ENCODE measurements at places on chromosomes 16 and 17.

DNA sequence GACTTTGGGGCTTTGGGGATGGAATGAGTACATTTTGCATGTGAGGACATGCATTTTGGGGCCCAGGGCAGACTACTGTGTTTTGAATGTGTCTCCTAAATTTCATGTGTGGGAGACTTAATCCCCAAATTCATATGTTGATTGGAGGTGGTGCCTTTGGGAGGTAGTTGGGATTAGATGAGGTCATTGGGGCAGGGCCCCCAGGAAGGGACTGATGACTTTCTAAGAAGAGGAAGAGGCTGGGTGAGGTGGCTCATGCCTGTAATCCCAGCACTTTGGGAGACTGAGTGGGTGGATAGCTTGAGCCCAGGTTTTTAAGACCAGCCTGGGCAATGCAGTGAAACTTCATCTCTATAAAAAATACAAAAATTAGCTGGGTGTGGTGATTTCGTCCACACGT lies 42.8 kb upstream of the RAI1 start:
- no peak for DNase-seq

DNA sequence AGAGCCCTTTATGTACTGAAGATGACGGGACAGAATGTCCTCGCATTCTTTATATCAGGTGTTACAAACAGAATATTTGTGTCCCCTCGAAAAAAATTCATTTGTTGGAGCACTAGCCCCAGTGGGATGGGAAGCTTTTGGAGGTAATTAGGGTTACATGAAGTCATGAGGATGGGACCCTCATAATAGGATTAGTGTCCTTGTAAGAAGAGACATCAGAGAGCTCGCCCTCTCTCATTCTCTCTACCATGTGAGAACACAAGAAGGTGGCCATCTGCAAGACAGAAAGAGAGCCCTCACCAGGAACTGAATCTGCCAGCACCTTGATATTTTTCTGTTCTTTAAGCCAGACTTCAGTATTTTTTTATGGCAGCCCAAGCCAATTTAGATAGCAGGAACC lies 72.4 kb downstream of the SLC39A11 start:
- no peak for DNase-seq

DNA sequence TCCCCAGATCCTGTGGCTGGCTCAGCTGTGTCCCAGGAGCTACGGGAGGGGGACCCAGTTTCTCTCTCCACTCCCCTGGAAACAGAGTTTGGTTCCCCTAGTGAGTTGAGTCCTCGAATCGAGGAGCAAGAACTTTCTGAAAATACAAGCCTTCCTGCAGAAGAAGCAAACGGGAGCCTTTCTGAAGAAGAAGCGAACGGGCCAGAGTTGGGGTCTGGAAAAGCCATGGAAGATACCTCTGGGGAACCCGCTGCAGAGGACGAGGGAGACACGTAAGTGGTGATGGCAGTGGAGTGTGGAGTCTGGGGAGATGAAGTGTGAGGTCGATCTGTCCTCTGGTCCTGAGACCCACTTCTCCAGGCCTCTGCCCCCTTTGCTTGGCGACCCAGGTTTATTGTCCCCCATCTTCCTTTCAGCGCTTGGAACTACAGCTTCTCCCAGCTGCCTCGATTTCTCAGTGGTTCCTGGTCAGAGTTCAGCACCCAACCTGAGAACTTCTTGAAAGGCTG lies 585 bp downstream of the WRAP53 start:
- no peak for DNase-seq

DNA sequence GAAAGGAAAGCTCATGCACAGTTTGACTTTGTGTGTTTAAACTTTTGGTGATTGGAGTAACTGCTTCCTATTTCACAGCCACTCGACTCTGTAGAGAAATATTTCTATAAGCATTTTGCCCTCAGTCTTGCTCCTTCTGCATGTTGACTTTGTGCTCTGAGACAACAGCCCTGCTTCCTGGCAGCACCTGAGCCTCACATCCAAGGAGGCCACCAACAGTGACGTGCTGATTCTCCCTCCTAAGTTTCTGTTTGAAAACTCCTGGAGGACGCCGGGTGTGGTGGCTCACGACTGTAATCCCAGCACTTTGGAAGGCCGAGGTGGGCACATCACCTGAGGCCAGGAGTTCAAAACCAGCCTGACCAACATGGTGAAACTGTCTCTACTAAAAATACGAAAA lies 23.9 kb upstream of the WSB1 start:
- no peak for DNase-seq

DNA sequence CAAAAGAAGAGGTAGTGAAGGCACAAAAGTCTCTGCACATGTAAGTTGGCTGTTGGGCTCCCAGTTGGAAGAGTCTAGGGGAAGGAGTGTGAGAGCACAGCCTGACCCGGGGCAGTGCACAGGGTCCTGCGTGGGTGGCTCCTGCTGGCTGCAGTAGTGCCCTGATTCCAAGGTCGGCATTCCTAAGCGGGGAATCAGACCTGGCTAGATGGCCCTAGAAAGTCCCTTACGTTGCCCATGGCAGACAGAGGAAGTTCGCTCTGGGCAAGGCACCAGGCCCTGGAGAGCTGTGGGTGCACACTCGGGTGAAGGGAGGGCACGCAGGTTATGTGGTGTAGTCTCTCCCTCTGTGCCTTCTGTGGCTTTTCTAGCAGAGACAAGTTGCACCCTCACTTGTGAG lies 22.8 kb upstream of the SLC5A11 start:
- no peak for DNase-seq

DNA sequence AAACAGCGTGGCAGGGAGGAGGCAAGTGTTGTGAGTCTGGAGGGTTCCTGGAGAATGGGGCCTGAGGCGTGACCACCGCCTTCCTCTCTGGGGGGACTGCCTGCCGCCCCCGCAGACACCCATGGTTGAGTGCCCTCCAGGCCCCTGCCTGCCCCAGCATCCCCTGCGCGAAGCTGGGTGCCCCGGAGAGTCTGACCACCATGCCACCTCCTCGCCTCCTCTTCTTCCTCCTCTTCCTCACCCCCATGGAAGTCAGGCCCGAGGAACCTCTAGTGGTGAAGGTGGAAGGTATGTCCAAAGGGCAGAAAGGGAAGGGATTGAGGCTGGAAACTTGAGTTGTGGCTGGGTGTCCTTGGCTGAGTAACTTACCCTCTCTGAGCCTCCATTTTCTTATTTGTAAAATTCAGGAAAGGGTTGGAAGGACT lies at the start of gene CD19:
Gene CD19, plus strand, starts transcription at position 171 of the 425 bp plus-strand sequence. Its CDS starts 30 bp downstream, at position 201.
- no peak for DNase-seq

- no peak for DNase-seq
These were observed 30.8 kb upstream of the ABCA5 start for GRCh38 chr17:69357701-69358100.

DNA sequence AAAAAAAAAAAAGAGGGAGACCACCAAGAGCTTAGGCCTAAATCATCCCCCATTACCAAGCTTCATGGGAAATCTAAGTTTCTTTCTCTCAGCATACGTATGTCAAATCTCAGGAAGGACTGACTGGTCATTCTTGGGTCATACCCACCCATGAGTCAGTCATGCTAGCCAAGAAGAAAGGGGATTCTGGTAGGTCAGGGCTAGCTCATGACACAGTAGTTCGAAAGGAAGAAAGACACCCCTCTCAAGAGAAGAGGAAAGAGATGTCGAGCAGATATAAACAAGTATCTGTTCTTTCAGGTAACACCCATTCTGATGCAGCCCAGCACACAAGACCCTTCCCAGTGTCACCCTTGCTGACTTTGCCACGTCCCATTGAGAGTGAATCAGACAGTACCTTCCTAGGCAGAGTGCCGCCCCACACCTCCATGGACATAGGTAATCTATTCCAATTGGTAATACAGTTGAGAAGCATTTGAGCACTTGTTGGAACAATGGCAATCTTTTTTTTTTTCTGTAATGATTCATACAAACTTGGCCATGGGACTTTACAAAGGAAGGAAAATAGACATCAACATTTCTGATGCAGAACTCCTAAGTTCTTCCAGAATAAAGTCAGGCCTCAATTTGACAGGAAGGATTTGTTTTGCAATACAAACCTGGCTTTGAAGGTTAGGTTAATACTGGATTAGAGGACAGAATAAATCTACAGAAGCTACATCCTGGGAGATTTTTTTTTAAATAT lies 38.2 kb downstream of the COPRS start:
- no peak for DNase-seq

GRCh38 chr17:73157521-73157890 lies 7.3 kb upstream of the SSTR2 start:
- DNase-seq = no peak

GRCh38 chr17:51401279-51401678 lies 140.9 kb downstream of the UTP18 start:
- no peak for DNase-seq

DNA sequence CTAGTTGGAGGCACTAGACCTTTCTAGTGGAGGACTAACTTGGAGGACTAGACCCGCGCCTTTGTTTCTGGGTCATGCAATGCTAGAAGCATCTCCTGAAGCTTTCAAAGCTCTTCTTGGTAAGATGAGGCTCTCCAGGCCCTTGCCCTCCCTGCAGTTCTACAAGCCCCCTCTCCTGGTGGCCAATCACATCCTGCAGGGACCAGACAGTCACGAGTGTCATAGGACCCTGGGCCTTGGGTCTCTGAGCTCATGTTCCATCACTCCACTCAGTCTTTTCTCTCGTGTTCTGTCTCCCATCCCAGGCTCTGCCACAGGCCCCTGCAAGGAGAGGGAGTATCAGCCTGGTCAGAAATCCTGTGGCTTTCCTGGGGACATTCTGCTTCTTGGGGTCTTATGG lies 119.6 kb downstream of the CYLD start:
- DNase-seq = no peak

DNA sequence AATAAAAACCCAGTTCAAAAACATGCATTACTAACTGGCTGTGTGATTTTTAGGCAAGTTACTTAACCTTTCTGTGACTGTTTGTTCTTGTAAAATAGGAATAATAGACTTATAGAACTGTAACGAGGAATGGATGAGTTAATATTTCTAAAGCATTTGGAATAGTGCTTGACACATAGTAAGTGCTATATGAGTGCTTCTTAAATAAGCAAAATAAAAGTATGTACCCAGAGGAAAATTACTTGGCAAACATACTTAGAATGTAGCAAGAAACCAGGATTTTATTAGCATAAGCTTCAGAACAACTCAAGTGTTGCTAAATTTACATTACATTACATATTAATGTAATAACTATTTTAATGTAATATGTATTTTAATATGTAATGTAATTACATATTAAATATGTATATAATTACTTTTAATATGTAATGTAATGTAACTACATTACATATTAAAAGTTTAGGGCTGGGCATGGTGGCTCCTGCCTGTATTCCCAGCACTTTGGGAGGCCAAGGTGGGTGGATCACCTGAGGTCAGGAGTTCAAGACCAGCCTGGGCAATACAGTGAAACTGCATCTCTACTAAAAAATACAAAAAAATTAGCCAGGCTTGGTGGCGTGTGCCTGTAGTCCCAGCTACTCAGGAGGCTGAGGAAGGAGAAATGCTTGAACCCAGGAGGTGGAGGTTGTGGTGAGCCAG lies 14.2 kb downstream of the NFAT5 start:
- DNase-seq = no peak

GRCh38 chr17:69018022-69018615 lies 42.6 kb downstream of the ABCA9 start:
- no peak for DNase-seq

- no peak for DNase-seq
These were observed 110.2 kb upstream of the TNRC6C start for GRCh38 chr17:77848257-77848656.

DNA sequence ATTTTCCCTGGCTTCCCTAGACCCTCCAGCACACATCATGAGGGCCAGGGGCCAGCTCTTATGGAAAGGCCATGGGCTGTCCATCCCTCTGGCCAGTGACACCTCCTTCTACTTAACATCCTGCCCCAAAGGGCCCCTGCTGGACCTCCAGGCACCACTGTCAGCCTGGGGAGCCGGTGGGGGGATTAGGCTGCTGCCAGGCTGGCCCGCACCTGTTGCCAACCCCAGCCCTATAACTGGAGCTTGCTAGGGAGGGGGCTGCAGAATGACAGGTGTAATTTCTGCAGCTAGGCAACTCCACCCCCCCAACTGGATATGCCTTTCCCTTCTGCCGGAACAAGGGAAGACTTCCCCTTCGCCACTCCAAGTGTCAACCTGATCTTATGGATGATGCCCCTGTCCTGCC lies 12.5 kb downstream of the RARA start:
- DNase-seq = no peak

DNA sequence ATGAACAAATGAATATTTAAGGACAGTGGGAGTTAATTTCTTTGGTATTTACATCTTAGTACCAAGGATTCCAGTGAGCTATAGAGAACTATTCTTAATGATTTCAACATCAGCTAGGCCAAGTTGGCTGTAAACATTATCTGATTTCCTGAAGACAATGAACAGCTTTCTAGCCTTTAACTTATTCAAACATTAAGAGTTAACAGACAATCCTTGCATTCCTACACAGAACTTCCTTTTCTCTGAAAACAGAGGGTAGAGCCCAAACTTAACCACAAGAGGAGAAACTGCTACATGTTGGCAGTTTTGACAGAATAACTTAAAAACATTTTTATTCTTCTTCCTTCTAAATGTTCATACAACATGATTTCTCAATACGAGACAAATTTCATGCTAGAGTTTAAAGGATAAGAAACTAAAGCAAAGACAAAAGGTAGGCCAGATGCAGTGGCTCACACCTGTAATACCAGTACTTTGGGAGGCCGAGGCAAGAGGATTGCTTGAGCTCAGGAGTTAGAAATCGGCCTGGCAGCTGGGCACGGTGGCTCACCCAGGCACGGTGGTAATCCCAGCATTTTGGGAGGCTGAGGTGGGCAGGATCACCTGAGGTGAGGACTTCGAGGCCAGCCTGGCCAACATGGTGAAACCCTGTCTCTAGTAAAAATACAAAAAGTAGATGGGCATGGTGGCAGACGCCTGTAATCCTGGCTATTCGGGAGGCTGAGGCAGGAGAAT lies 4.4 kb downstream of the CRLF3 start:
- DNase-seq = no peak

Measured in stimulated activated CD8-positive, alpha-beta memory T cell treated with anti-CD3 and anti-CD28 coated beads, Interleukin-7, amount 100 ng/mL, for 1 hour (primary cell).